ENCODE measurements at places on chromosomes 2 and 18.

DNA sequence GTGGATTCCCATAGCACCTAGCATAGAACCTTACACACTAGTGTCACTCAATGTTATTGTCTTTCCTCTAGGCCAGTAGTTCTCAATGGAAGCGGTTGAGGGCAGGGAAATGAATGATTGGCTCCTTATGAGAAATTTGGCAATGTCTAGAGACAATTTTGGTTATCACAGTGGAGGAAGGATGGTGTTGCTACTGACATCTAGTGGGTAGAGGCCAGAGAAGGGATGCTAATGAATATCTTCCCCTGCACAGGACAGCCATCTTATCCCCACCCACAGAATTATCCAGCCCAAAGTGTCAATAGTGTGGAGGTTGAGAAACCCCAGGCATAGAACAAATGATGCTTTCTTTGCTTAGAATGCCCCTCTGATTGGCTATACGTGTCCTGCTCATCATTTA, 15.8 kb downstream of the C18orf63 start:
- no peak for DNase-seq

GRCh38 chr2:45794134-45794617, 142.7 kb downstream of the PRKCE start:
- no peak for DNase-seq

DNA sequence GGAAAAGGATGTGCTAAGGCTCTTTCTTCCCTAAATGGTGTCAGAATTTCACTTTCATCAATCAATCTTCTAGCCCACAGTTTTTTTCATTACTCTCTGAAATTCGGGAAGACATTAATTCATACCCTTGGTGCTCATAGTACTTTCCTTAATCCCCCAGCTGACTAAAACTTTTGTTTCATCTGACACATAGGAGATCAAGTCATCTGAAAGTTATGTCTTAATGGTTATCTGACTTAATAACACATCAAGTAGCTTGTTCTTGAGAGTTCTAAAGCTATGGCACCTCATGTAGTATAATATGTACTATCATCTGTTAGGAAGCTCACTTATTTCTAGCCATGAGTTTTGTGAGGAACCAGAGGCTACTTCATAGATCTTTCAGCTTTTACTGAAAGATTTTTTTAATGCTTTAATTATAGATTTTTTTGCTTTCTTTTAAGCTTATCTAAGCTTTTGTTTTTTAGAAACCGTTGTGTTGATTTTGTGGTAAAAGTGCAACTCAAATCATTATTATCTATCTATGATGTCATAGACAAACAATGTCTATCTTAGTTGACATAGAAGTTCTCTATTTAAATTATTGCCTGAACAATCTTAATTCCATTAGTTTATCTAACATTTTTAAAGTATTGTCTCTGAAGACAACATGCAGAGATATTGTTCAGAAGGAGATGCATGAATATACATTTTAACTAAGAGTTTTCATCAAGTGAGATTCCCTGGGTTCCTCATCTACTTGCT, 93.6 kb upstream of the UBXN4 start:
- DNase-seq = no peak

DNA sequence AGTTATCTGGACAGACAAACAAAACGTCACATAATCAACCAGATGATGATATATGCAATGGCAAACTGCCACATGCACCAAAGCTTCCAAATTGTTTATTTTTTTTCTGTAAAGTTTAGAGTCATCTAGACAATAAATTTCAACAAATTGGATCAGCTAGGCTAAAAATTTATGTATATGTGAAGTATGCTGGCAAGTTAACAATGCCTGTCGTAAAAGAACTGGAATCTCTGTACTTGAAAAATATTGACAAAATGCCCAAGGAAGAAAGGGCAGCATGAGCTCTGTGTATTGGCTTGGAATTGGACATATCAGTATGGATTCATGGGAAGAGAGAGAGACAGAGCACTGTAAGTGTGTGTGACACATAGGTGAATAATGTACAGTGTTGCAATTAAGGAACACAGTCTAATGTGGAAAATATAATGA, 309.8 kb downstream of the ERBB4 start:
- no peak for DNase-seq

DNA sequence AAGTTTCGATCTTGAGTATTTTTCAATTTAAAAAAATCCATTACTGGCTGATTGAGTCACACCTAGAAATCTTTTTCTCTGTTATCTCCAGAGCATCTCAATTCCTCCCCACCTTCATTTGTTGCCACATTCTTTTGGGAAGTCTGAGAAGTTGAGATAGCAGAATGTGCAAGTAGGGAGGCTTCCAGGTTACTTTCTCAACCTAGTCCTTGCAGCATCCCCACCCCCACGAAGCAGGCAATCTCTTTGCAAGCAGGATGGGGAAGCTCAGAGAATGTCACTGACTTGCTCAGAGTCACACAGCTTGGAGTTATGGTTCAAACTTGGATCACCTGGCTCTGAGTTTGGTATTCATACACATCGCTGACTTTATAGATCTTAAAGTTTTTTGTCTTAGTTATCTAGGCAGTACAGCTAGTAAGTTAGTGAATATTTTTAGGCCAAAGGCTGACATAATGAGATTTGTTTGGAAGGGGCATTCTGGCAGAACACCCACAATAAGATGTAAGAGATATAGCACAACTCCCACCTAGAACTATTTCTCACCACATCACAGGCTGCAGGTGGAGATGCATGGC, 25.9 kb upstream of the LCLAT1 start:
- no peak for DNase-seq

GRCh38 chr2:85062565-85062964, 70.6 kb upstream of the TCF7L1 start:
- no peak for DNase-seq

DNA sequence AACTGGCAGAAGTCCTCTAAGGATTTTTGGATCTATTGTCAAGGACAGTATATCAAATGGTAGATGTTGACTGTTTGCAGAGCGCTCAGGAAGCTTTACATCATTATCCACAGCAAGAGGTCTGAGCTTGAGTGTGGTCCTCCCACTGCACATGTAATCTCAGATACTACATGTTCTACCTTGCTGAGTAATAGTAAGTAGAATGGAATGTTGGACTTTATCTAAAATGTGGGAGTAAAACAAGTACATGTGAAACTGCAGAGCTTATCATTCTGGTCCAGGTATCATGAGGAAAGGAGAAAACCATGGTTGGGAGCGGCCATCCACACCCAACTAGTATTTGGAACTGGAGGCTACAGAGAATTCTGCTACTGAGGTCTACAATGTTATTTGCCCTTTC, 19.3 kb upstream of the CD28 start:
- DNase-seq = no peak
